Gastroesophageal sphincter (tissue), 4 donors: ENCODE measurements at places on chromosomes 2 and 18. TPM values are rescaled to one million over a fixed set of nuclear protein-coding genes. Genes with fewer than 3 reads are reported as not detected.

Gene PAX8
- not detected for total RNA-seq

- ATAC-seq = no peak
Observed at GRCh38 chr2:38524580-38524979, 78.1 kb downstream of the HNRNPLL start.

DNA sequence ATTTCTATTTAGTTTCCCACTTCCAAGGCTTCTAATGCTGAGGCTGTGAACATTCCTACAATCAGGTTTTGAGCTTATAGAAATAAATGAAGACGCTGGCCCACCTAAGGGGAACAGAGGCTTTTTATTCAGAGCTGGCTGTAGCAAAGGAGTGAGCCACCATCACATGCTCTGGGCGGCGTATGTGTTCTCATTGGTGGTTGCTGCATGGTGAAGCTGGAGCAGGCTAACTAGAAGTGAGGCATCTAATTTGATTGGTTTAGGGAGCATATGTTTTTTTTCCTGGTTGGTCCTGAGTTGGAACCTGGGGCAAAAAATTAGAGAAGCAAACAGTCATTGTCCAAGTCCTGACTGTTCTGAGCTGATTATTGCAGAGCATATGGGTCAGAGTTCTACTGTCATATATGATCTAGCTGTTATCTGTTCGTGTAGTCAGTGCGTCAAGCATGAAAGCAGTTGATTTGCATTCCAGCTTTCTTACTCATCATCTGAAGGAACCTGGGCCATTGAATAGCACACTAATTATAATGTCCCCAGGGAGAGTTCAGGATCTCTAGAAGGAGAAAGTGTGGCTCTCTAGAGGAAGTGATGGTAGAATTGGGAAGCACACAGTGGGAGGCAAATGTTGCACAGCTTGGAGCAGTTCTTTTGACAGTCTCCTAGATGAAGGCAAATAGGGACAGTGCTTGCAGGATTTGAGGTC, 279.6 kb downstream of the PARD3B start:
- no peak for ATAC-seq

DNA sequence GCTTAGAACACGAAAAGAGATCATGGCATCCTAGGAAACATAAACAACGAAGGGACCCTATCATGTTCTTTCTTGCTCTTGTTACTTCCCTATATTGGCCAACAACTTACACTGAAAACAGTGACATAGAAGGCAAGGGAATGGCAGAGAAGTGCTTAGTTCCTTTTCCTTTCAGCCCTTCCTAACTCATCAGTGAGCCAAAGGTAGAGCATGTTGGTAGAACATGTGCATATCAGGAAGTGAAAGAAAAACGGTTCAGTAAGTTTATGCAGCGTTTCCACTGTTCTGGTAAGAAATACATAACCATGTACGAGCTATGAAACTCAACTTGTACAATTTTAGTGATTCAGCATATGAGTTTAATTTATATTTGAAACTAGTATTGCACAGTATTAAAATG, 21.7 kb downstream of the AKAIN1 start:
- no peak for ATAC-seq

GRCh38 chr2:24332791-24333540, 27.4 kb downstream of the ITSN2 start:
- ATAC-seq = no peak

DNA sequence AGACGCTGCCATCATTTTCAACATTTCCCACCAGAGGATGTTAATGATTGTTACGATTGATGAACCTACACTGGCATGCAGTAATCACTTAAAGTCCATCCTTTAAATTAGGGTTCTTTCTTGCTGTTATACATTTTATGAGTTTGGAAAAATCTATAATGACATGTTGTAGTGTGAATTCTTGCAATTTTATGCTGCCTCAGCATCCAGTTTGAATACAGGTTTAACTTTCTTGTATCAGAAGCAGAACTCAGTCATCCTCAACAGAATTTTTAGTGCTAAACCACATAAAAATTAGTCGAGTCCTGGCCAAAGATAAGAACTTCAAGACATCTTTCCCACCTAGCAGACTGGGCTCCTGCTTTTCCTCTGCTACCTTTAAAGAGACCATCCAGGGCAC, 303.3 kb downstream of the NUP35 start:
- ATAC-seq = no peak

- no peak for ATAC-seq
Observed at GRCh38 chr2:117470311-117471095, 344.0 kb upstream of the DDX18 start.

Gene TBR1
- not detected for total RNA-seq

DNA sequence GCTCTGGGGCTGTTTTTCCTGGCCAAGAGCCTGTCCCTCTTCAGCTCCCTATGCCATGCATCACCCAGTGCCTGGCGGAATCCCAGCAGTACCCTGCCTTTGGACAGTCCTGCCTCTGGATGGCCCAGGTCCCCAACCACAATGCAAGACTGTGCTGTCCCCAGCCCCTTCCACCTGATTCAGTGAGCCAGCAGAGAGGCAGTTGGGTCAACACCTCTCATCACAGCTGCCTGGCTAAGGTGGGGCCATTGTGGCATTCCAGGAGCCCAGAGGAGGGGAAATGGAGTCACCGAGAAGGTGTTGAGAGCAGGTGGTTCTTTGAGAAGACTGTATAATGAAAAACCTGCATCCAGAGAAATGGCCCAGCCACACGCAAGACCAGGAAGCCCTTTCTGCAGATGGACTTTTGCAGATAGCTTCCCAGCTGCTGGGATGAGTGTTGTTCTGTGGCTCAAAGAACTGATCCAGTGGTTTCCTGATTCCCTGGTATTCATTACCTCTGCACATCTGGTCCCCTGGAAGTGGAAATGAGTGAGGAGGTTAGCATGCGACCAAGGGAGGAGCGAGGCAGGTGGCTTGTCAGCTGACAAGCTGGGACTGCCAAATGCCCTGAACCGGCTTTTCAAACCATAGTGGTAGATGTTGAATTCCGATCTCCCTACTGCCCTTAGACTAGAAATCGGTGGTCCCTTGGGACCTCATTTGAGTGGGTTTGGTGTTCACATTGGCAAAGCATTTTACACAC, 1.7 kb upstream of the ASPRV1 start:
- ATAC-seq = no peak

- no peak for ATAC-seq
Observed at GRCh38 chr2:179412112-179412511, 147.5 kb upstream of the SESTD1 start.

Gene FBXO36
- 3.6 TPM for total RNA-seq

DNA sequence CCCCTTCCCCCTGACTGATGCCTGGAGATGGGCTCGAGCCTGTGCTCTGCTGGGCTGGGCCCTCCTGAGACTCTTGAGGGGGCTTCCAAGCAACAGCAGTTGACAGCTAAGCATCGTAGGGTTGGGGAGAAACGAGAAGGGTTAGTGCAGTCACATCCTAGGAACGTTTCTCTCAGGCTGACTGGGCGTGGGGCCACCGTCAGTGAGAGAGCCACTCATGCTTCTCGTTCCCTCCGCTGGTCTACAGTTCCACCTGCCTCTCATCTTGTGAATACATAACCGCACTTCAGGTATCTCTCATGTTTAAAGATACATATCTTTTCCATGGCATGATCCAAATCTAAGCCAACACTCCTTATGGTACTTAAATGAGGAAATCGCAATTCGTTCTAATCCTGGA, 66.4 kb downstream of the TRAPPC12 start:
- no peak for ATAC-seq

Gene ERFE
- total RNA-seq = 0.94 TPM

DNA sequence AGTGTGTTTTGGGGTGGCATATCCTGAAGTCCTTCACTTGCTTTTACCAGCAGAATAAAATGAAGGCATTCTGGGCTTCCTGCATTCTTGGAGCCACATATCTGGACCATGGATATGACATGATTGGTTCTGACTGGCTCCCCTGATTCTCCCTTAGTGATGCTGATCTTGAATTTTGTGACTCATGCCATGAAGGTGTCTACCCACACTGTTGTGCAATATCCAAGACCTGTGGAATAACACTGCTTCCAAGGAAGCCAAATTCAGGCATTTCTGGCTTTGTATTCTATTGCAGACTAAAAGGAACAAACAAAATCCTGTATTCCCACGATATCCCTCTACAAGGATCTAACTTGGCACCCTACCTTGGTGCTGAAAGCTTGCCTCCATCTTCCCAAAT, 125.8 kb downstream of the LYPD6B start:
- no peak for ATAC-seq

- ATAC-seq = no peak
Observed at GRCh38 chr2:105391058-105391627, 7.7 kb downstream of the FHL2 start.

Gene PPIL3
- total RNA-seq = 50.7 TPM

DNA sequence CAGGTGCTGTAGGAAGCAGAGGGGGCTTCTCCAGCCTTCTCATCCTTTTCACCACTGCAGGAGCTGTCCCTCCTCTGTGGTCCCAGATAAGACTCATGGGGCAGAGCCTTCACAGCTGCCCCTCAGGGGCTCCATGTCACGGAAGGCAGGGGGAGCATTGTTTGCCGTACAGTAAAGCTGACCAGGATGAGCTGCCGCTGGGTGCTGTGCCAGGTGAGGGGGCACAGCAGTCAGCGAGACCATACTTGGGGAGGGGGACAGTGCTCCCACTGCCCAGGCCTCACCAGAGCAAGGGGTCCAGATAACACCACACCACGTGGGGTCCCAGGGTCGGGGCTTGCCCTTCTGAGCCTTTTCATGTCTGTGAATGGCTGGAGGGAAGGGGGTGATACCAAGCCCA, 46.3 kb downstream of the PLEKHB2 start:
- no peak for ATAC-seq

DNA sequence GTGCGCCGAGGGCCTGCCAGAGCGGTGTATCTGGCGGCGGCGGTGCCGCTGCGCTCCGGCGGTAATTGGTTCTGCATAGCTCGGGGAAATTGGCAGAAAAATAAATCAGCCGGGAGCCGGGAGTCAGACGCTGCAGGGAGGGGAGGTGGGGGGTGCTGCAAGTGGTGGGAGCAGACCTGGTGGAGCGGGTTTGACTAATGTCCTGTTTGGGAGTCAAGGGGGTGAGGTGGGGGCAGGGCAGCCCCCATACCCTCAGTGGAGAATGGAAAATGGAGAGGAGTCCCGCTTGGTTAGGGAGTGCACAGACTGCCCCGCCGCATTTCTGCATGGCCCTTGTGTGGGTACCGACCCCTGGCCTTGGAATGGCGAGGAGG, 107.3 kb downstream of the DYSF start:
- no peak for ATAC-seq

Gene FBLN7
- 4.2 TPM for total RNA-seq

DNA sequence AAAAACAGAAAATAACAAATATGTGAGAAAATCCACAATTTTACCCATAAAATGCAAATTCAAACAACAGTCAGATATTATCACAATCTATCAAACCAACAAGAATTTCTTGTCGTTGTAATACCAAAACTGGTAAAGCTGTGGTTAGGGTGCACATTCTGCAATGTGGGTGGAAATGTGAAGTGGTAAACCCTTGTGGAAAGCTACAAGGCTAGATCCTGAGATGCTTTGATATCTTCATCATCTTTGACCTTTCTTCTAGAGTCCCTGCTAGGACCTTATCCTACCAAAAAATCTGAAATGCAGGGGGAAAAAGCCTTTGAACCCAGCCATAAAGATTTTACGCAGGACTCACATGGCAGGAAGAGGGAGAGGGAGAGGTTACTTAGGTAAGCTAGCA, 17.2 kb upstream of the ATG16L1 start:
- no peak for ATAC-seq

DNA sequence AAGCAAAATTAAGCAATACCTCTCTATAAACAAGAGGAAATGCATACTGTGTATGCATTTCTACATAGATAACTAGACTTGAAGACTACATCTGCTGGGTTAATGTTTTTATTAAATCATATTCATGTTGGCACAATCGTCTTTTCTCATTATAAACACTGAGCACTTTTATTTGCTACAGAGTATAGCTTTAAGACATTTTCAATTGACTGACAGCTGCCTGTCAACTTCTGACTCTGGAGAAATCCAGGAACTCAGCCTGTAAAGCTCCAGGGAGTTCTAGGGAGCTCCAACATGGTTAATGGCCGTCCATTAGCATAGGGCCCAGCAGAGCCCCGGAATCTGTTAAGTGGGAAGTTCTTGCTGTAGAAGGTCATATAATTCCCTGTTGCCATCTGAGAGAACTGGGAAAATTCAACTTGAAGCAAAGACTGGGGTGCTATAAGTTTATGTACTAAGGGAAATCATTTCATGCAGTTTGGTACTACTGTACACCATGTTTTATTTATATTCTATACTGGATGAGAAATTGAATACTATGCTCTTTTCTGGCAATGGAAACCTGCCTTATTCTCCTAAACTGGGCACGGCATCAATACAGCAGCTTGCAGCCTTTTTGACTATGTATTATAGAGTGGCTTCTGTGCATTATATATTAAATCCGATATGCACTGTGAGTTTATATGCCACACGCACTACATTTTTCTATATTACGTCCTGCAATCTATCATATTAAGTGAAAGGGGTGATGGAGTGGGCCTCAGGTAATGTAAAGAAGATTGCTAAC, 243.5 kb upstream of the ZNF521 start:
- ATAC-seq = no peak

GRCh38 chr2:26807788-26808460, 22.1 kb downstream of the CENPA start:
- ATAC-seq = no peak

Gene PLCL1
- 41.2 TPM for total RNA-seq

DNA sequence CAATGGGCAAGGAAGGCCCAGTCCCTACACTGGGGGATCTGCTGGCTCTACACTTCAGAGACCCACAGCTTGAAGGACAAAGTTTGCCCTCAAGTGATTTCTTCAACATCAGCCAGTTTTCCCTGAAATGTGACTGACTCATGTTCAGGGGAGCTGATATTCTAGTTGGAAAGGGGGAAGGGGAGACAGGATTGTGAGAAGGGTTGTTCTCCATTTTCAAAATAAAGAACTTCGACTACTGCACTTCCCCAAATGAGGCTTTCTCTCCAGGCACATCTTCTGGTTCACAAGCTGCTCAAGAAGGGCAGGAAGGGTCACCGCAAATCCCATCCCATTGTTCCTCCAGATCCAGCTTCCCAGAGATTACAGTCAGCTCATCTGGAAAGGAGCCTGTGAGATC, 117.6 kb downstream of the BCL2L11 start:
- ATAC-seq = no peak

- no peak for ATAC-seq
Observed at GRCh38 chr18:45081566-45082181, 401.0 kb downstream of the SETBP1 start.

GRCh38 chr2:29987146-29987545, 65.8 kb upstream of the ALK start:
- ATAC-seq = no peak

GRCh38 chr18:24878289-24878688, 417.9 kb downstream of the HRH4 start:
- ATAC-seq = no peak

- ATAC-seq = no peak
Observed at GRCh38 chr2:40118622-40119021, 333.3 kb downstream of the SLC8A1 start.

GRCh38 chr18:55314615-55315237, 273.3 kb downstream of the TCF4 start:
- no peak for ATAC-seq

Gene DUSP2
- 5.4 TPM for total RNA-seq

GRCh38 chr18:76528477-76529432, 33.7 kb upstream of the ZNF516 start:
- peak; percentile 56 for ATAC-seq

Gene RNU2-63P
- total RNA-seq = not detected

Gene RNF181
- total RNA-seq = 163 TPM
